HepG2 (cell line): ENCODE measurements at places on chromosomes 13 and 19.

DNA sequence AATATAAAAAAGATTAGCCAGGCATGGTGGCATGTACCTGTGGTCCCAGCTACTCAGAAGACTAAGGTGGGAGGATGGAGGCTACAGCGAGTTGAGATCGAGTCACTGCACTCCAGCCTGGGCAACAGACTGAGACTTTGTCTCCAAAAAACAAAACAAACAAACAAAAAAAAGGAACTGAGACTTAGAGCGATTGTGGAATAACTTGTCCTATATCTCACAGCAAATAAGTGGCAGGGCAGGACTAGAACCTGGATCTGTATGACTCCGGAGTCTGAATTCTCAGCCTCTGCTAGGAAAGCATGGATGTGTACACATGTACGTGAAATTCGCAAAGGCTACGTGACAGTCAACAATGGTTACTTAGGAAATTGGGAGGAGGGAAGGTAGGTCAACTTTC lies 20.1 kb downstream of the KRTDAP start:
- no peak for DNase-seq

- peak; percentile 86 for DNase-seq
Measured at GRCh38 chr19:56120371-56121179, 520 bp downstream of the ZNF787 start.

DNA sequence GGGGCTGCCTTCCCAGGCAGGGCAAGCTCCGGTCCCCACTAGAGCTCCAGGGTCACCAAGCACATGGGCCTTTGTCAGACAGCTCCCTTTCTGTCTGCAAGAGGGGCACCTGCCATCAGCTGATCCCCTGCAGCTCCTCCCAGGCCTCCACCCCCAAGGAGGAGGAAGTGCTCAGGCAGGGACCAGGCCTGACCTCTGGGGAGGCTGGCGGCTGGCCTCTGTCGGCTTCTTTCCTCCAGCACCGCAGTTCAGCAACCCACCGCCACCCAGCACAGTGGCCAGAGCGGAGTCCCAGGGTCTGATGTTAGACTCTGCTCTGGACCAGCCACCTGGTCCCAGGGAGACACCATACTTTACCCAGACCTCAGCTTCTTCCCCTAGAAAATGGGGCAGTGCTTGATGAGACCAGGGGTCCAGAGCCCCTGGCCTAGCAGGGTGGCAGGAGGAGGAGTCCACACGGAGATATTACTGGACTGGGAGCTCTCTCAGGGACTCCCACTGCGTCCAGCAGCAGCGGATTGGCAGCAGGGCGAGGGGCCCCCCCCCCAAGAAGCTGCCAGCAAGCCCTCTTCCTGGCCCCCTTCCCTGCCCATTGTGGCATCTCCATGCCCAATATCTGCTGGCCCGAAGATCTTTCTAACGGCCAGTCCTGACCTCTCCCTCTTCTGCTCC lies 24.1 kb downstream of the NKPD1 start:
- DNase-seq = no peak

- no peak for DNase-seq
Measured at GRCh38 chr19:55086730-55087541, 11.3 kb downstream of the EPS8L1 start.

DNA sequence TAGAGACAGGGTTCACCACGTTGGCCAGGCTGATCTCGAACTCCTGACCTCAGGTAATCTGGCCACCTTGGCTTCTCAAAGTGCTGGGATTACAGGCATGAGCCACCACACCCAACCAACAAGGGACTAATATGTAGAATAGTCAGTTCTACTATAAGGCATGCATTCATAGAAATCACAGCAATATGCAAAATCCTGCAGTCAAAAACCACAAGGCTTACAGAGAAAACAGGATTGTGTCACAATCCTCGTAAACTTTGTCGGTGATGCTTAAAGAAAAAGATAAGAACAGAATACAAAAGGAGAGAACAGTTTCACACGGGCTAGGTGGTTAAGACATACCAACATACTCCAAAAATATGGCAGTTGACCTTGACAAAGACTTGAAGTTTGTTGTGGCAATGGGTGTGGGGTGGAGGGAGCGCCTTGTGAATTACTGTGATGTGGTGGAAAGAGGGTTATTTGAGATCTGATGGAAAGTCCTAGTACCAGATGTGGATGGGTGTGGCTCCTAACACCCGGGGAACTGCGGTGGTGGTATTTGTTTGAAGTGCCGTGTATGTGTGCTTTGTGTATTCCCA lies 12.4 kb downstream of the NOSIP start:
- DNase-seq = no peak

DNA sequence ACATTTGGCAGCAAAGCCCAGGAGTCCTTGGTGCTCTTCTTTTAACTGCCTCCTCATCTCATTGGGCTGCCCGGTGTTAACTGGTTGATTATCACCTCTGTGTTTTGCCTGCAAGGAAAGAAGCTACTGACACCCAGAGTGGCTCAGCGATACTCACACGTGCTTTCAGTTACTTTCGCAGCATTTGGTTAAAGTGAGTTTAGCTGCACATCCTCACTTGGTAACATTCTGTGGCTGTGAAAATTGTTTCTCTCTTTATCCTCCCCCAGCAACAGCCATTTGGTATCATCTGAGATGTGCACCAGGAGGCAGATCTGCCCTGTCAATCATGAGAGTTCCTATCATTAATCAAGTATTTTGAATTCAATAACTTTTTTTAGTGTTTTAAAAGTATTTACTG lies 44.6 kb upstream of the GPR183 start:
- DNase-seq = no peak

DNA sequence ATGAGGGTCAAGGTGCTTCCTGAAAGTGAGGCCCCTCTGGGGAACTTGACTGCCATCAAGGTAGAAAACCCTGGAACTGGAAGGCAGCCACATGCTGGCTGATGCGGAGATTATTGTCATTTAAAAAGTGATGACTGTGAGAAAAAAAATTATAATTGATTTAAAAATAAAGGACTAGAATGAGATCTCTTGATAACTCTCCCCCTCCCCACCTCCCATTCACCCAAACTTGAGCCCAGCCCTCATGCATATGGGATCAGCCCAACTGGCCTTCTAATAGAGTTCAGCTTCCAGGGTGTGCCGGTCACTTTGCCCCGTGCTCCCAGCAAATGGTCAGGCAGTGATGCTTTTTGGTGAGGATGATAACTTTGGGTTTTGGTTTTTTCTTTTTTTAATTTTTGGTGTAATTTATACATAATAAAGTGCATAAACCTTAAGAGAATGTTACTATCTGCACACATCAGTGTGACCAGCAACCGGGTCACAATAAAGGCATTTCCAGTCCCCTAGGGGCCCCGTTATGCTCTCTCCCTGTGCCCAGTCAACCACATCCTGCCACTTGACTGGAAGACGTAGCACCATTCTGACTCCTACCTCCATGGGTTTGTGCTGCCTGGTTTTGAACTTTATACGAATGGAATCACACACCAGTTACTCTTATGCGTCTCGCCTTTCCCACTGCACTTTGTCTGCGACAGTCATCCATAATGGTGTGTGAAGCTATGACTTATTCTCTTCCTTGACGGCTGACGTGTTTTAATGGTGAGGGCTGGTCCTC lies 187.9 kb downstream of the USP12 start:
- no peak for DNase-seq

- DNase-seq = no peak
Measured at GRCh38 chr19:5478241-5478924, 23.2 kb downstream of the ZNRF4 start.

- no peak for DNase-seq
Measured at GRCh38 chr13:106487129-106487528, 48.3 kb downstream of the EFNB2 start.

DNA sequence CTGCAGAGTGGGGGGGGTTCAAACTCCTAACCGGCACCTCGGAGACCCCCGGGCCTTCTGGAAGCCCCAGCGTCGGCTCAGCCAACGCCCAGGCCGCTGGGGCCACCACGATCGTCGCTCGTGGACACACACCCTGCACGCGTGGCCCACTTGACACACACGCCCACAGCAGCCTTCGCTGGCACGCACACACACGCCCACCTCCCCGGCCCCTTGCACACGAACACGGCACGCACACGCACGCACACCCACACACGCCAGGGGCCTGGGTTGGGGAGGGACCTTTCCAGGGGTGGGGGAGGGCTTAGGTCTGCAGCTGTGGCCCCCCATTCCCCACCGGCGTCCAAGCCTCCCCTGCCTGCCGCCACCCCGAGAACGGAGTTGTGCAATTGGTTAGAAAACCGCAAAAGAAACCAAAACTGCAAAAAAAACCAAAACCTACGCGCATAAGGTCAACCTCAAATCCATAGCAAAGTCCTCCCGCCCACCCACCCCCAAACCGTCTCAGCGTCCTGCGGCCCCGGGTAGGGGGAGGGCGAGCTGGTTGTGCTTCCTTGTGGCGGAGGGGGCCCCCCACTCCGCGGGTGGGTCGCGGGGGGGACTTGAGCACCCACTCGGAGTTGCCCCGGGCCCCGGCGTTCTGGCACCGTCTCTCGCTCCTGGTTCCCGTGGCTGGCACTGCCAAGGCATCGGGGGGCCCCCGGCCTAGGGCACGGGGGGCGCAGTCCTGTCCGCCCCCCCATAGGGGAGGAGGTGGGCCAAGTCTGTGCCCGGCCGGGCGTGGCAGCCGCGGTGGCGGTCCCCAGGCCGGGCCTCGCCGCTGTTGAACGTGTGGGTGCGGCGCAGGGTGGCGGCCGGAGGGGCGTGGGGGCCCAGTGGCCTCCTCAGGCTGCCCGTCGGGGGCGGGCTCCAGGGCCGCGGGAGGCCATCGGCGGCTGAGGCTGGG lies 3.3 kb upstream of the LRG1 start:
- no peak for DNase-seq

DNA sequence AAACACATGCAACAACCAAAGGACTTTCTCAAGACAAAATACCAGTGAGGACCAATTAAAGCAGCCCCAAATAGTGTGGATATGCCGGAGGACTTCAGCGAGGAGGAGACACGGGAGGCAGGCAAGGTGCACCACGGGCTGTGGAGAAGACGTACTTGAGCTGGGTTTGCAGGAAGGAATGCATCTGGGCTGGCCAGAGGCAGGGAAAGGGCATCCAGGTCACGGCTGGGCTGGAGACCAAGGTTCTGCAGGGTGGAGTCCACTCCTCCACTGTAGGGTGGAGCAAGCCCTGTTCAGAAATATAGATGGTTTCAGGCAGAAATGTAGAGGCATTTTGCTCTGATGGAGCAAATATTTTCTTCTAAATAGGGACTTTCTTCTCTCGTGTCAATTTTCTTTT lies 36.6 kb upstream of the MEDAG start:
- no peak for DNase-seq
